ENCODE measurements at places on chromosomes 6 and 20.
A peak's percentile ranks its signal among the peaks of the same experiment; 100 is the strongest.

DNA sequence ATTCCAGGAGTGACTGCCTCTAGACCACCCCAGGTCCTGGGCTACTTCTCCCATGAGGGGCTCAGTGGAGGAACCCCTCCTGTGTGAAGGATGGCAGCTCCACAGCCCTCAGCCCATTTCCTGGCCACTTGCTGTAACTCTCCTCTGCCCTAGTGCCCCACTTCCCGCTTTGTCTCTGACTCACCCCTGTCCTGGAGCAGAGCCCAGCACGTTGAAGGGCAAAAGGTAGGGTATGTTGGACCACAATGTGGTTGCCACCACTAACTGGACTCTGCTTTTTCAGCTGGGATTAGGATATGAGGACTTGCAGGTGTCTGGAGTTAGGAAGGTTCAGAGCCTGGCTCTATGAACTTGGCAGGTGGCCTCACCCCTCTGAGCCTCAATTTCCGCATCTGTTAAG is 2.4 kb downstream of the MYBL2 start:
- DNase-seq, result no peak

GRCh38 chr6:137332637-137333280 is 113.6 kb upstream of the IFNGR1 start:
- DNase-seq, result no peak

DNA sequence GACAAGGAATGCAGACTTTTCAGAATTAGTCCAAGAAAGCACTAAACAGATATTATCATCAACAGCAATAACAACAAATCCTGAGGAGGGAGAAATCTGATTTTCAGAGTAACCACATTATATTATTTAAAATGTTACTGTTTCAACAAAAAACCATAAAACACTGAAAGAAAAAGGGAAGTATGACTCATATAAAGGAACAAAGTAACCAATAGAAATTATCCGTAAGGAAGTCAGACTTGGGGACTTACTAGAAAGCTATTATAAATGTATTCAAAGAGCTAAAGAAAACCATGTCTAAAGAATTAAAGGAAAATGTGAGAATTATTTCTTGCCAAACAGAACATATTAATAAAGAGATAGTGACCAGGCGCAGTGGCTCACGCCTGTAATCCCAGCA is 98.1 kb downstream of the MYLK4 start:
- DNase-seq, result no peak

GRCh38 chr6:37679539-37680476 is 17.9 kb downstream of the MDGA1 start:
- peak; percentile 68 for DNase-seq

DNA sequence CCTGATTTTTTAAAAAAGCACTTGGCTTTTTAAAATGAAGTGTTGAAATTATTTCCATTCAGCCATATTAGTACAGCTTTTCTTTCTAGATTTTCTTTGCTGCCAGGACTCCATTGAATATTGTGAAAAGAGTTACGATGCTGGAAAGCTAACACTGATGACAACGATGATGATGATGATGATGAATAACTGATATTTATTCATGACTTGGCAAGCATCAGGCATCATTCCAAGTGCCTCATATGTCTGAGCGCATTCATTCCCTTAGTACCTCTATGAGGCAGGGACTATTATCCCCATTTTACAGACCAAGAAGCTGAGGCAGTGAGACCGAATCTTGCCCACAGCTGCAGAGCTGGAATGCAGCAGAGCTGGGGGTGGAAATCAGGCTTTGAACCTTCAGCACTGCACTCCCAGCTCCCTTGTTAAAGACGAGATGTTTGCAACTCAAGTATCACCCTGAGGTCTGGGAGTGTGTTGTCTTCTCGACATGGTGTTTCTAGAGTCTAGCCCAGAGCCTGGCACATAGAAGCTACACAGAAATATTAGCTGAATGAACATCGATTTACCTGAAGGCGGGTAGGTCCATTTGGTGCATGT is 85.5 kb upstream of the FRMD1 start:
- no peak for DNase-seq

- no peak for DNase-seq
These were observed 19.5 kb downstream of the RIMS4 start for GRCh38 chr20:44790638-44791393.

GRCh38 chr6:160990847-160991405 is 643 bp upstream of the MAP3K4 start:
- DNase-seq, result no peak

DNA sequence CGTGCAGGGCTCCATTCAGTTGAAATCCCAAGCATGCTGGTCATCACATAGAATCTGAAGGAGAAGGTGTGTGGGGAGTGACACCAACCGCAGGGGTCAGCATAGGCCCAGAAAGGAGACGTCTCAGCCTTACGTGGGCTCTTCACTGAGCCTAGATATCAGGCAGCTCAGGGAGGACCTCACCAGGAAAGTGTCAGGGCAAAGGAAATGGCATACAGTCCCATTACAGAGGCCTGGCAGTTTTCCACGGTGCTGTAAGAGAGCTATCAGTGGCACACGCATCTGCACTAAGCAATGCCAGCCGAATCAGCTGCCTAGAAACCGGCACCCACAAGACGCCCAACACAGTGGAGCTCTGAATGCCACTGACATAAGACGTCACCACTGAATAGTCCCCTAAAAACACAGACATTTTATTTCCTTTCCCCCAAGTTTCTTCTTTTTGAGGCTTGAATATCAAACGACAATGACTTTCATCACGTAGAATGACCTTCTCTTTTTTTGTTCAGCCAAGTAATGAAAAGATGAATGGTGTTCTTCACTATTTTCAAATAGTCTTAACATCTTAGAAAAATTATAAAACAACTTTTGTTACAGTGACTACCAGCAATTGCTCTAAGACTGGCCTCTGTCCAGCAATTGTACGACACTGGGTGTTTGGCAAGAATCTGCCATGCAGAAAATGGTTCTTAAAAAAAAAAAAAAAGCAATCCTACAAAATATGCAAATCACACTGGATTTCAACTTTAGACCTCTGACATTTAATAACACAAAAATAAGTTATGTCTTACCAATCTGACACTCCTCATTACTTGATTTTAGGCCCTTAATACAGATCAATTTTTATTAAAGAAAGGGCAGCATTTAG is 88.9 kb upstream of the FOXQ1 start:
- DNase-seq, result no peak

DNA sequence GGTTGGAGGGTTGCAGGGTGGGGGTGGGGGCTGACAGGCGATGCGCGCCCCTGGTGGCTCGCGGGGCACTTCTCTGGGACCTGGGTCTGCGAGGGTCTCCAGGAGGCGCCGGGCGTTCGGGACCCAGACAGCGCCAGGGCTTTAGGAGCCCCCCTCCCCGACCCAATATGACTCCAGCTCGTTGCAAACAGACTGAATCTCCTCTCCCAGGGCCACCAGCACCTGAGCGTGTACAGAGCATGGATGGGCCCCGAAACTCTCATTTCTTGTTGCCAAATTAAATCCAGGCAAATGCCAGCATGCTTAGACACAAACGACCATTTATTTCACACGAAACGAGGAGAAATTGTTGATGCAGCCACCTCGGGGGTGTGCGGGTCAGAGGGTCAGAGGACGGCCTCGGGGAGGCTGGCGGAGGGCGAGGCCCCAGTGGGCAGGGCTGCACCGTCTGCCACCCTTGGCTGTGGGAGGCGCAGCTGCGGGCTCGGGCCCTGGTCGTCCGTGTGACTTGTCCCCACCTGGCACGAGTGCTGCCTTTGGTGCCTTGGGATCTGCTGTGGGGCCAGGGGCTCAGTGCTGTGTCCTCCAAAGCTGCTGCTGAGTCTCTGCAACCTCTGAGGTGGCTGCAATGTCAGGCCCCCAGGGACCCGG is 20.9 kb upstream of the GATA5 start:
- no peak for DNase-seq

GRCh38 chr6:114281496-114281895 is 61.3 kb downstream of the HS3ST5 start:
- no peak for DNase-seq

- no peak for DNase-seq
These were observed 95.3 kb downstream of the CDKAL1 start for GRCh38 chr6:20629509-20629908.

GRCh38 chr6:129498541-129498940 is 211.4 kb downstream of the ARHGAP18 start:
- no peak for DNase-seq

- no peak for DNase-seq
These were observed 377.8 kb downstream of the UTRN start for GRCh38 chr6:144662812-144663365.

DNA sequence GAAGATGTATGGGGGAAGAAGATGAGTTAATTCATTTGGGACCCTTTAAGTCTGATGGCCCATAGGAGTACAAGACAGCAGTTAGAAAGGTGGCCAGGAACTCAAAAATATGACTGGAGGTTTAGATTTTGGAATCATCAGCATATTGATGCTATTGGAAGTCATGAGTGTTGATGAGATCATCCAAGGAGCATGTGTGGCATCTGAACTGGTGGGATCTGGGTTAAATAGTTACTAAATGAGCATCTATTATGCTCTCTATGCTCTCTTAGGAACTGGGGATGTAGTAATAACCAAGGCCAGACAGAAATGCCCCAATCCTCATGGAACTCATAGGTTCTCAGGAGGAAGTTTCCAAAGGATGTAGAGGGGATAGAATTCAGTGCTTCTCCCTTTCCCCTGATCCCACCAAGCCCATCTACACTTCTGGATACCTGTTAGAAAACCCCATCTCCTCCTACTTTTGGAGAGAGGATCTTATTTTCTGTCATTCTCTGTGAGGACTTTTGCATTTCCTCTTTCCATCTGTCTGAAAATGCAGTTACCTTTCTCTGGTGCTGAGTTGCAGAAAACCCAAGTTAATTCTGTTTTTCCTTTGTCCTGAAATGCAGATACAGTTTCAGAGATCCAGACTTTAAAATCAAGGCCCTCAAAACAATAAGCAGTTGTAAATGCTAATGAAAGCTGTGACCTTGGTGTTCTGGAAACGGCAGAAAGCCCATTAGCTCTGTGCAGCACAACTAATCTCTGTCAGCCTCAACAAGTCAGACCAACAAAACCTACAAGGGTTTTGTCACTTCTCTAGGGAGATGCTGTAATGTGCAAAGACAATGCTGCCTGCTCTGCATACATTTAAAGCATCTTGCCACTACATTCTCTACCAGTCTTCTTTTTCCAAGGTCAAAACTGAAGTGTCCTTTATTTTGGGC is 65.8 kb downstream of the TBC1D7 start:
- DNase-seq, result no peak

DNA sequence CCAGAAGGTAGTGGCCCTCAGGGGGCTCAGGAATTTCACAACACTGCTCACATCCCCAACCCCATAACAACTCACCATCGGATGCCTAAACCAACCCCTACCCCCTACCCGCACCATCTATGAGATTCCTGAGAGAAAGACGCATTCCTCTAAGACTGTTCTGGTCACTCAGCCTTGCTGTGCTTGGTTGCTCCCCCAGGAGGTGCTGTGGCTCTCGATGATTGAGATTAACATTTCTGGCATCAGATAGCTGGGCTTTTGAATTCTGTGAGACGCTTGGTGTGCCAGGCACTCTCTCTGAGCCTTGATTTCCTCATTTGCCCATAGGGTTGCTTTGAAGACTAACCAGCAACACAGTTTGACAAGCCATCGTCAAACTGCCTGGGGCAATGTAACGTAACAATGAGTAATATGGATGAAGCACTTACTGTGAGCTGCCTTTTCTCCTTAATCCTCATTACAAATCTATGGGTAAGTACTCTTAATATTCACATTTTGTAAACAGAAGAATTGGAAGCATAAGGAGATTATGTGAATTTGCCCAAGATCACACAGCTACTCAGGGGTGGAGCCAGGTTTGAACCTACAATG is 978 bp downstream of the WFDC6 start:
- no peak for DNase-seq

GRCh38 chr6:14638906-14639761 is 521.6 kb downstream of the CD83 start:
- no peak for DNase-seq

- no peak for DNase-seq
These were observed 26.7 kb downstream of the DIDO1 start for GRCh38 chr20:62899633-62900051.

- no peak for DNase-seq
These were observed 453.3 kb downstream of the RFPL4B start for GRCh38 chr6:112800439-112800838.

- DNase-seq, result no peak
These were observed 916 bp downstream of the SOX18 start for GRCh38 chr20:64048402-64049044.

- no peak for DNase-seq
These were observed 55.6 kb upstream of the KIF25 start for GRCh38 chr6:167941822-167942221.

DNA sequence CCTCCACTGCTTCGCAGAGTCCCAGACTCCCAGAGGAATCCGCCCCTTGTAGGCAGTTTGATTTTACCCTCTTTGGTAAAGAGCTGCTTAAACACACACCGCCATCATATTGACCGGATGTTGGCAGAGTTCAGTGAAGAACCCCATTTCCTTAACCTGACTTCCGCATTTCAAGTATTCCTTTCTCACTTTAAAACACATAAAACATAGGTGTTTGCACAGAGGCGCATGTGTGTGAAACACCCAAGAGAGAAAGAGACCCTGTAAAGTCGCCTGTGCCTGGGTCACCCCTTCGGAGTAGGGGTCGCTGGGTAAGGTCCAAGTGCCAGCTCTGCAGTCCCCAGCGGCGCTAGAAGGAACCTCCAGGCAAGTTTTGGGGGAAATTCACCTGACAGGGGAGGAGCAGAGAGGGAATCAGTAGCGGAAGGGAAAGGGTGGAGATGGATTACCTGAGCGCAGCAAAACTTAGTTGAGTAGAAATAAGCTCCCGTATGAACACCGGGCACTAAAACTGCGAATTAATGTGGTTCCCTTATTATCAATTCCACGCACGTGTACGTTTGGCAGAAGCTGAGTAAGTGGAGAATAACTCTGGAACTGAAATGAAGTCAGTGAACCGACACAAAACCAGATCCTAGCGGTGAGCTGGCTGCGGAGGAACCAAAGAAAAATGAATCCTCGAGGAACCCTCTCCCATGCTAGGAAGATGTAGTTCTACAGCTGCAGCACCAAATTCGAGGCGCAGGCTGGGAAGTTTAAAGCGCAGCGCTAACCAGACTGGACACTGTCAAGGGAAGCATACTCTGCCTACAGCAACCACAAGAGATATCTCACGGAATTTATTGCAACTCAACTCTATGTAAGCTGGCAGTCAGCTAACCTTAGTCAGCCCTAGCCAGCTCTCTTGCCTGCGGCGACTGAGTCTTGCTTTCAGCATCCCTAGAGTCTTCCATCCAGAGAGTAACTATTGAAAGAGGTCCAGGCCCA is 3.5 kb upstream of the HTR1B start:
- DNase-seq, result no peak

GRCh38 chr6:142760152-142760551 is 184.8 kb downstream of the HIVEP2 start:
- DNase-seq, result no peak

- DNase-seq, result no peak
These were observed 35.8 kb upstream of the SHLD1 start for GRCh38 chr20:5714261-5715041.

DNA sequence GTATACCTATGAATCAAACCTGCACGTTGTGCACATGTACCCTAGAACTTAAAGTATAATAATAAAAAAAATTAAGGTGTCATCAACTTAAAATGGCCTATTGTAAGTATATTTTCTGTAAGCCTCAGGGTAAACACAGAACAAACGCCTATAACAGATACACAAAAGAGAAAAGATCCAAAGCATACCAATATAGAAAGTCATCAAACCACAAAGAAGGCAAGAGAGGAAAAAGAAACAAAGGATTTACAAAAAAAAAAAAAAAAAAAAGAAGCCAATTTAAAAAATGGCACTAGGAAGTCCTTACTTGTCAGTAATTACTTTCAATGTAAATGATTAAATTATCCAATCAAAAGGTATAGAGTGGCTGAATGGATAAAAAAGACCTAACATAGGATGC is 24.6 kb upstream of the ASF1A start:
- no peak for DNase-seq

Data from NCI-H2107 (cell line).